ENCODE measurements at places on chromosomes 13 and 19.

DNA sequence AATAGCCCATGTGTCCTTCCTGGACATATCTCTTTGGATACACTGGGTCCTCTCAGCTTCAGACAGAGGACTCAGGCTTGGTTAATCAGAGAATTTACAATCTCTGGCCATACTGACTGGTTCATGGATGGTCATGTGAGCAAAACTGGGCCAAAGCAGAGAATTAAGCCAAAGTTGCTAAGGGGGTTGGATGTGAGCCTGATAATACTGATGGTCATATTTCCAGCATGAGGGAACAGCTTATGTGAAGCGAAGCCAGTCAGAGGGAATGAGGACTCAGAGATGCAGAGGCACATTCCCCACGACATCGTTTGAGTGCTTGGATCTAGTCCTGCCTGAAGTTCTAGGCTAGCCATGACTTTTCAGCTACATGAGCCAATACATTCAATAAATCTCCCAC is 22.0 kb upstream of the LRRC4B start:
- H3K36me3 ChIP-seq, result no peaks in the 10 kb centered on the region
- H3K27ac ChIP-seq, result no peak overlapping the region
- H3K27me3 ChIP-seq, result peaks cover 35% of the 10 kb centered on the region
- DNase-seq, result no peak
- H3K4me1 ChIP-seq, result no peaks in the 10 kb centered on the region

GRCh38 chr19:34348899-34349487 is 16.0 kb upstream of the GPI start:
- H3K36me3 ChIP-seq, result peaks cover 16% of the 10 kb centered on the region
- no peak overlapping the region for H3K27ac ChIP-seq
- H3K4me3 ChIP-seq, result no peak overlapping the region
- DNase-seq, result no peak
- no peaks in the 10 kb centered on the region for H3K27me3 ChIP-seq

DNA sequence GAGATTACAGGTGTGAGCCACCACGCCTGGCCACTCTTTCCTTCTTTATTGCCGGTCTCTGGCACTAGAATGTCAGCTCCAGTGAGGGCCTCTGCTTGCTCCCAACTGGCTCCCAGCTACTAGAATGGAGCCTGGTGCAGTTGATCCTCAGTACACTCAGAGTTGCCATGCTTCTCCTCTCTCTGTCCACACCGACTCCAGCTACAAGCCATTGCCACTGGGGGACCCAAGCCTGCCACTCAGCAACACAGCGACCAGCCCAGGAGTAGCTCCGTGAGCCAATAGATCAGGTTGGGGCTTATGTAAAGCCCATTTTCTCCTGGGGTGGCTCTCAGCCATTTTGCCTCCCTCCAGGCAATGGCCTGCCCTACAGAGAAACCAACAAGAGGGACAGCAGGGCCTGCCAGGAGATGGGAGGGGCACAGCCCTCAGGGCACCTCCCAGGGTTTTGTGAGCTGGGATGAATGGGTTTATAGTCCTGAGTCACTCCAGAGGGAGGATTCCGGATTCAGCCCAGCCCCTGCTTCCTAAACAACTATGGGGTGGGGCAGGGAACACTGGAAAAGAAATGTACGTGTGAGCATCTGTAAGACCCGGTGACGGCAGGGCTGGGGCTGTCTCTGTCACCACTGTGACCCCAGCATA is 36.5 kb downstream of the OPA3 start:
- DNase-seq, result no peak
- H3K4me1 ChIP-seq, result peaks cover 6% of the 10 kb centered on the region
- H3K36me3 ChIP-seq, result no peaks in the 10 kb centered on the region

DNA sequence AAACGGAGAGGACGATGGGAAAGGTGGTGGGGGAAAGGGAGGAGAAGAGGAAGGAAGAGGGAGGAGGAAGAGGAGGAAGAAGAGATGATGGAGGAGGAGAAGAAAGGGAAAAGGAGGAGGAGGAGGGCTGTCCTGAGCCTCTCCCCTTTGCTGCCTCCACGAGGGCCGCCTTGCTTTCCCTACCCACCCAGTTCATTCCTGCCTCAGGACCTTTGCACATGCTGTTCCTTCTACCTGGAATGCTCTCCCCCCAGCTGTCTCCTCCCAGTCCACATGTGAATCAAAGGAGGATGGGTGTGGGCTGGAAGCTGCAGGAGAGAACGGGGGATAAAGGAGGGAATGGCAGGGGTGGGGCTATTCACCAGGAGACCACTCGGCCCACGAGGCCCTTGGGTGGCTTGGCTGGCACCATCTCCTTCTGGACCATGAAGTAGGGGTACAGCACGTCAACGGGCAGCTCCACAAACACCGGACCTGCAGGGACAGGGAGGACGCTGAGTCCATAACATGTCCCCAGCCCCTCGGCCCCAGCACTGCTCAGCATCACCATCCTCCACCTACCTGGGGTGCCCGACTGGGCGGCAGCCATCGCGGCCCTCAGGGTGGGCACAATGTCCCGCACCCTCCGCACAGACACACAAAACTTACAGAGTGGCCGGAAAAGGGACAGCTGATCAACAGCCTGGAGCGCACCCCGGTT is 15.3 kb downstream of the SYDE1 start:
- H3K36me3 ChIP-seq, result peaks cover 19% of the 10 kb centered on the region
- no peak overlapping the region for H3K4me3 ChIP-seq
- no peaks in the 10 kb centered on the region for H3K27me3 ChIP-seq

DNA sequence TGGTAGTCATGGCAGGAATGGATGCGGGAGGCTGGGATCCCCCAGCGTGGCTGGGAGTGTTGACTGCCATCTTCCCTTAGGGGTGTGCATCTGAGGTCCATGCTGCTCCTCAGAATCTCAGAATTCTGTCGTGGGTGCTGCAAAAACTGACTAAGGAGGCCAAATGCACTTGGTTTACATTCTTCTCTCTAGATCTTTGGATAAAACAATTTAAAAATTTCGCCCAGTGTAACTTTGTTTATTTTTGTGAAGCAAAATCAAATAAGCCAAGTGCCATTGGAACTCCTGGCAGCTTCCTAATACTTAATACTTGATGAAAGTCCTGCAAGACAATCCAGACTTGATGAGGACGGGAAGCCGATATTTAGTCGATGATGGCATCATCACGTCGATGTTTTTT is 27.8 kb upstream of the TM9SF2 start:
- H3K27ac ChIP-seq, result no peak overlapping the region
- H3K36me3 ChIP-seq, result no peaks in the 10 kb centered on the region
- no peak overlapping the region for H3K4me3 ChIP-seq

GRCh38 chr19:38736036-38736412 is 8.2 kb downstream of the CAPN12 start:
- H3K4me3 ChIP-seq, result no peak overlapping the region
- no peak for DNase-seq
- peaks cover 6% of the 10 kb centered on the region for H3K4me1 ChIP-seq
- H3K36me3 ChIP-seq, result no peaks in the 10 kb centered on the region
- no peak overlapping the region for H3K27ac ChIP-seq

- H3K27ac ChIP-seq, result no peak overlapping the region
- H3K36me3 ChIP-seq, result no peaks in the 10 kb centered on the region
- no peaks in the 10 kb centered on the region for H3K27me3 ChIP-seq
- no peak overlapping the region for H3K4me3 ChIP-seq
- H3K4me1 ChIP-seq, result peaks cover 4% of the 10 kb centered on the region
Measured at GRCh38 chr13:104286566-104287290, 1220.5 kb upstream of the SLC10A2 start.

- H3K27ac ChIP-seq, result no peak within 1 kb of the TSS
- DNase-seq, result no peak
- peaks cover 8% of the 10 kb centered on the region for H3K36me3 ChIP-seq
- H3K4me3 ChIP-seq, result peak within 1 kb of the TSS; percentile 25
- H3K4me1 ChIP-seq, result peaks cover 10% of the 10 kb centered on the region
Measured at GRCh38 chr19:55443045-55443823, at the start of gene SHISA7. Gene SHISA7 (minus strand): TSS chr19:55443300. CDS start chr19:55442863, 437 bp downstream.

DNA sequence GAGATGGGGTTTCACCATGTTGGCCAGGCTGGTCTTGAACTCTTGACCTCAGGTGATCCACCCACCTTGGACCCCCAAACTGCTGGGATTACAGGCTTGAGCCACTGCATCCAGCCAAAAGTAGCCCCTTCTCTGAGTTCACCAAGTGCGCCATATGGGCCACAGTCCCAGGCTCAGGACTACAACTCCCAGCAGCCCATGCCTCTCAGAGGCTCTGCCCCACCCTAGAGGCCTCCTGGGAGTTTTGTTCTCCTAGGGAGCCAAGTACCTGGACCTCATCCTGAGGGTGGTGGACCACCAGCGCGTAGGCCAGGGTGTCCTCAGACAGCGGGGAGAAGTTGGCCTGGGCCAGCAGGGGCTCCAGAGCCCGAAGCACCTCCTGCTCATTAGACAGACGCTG is 18.8 kb downstream of the TMEM143 start:
- no peak overlapping the region for H3K4me3 ChIP-seq
- H3K4me1 ChIP-seq, result peaks cover 5% of the 10 kb centered on the region
- no peak overlapping the region for H3K27ac ChIP-seq
- no peaks in the 10 kb centered on the region for H3K36me3 ChIP-seq
- DNase-seq, result no peak
- no peaks in the 10 kb centered on the region for H3K27me3 ChIP-seq

- H3K27me3 ChIP-seq, result no peaks in the 10 kb centered on the region
- H3K27ac ChIP-seq, result peak overlapping the region; percentile 100
- DNase-seq, result no peak
- H3K4me3 ChIP-seq, result peak overlapping the region; percentile 63
- H3K36me3 ChIP-seq, result peaks cover 27% of the 10 kb centered on the region
Measured at GRCh38 chr19:38656171-38656981, 8.9 kb downstream of the ACTN4 start.

- peaks cover 43% of the 10 kb centered on the region for H3K4me1 ChIP-seq
- H3K27ac ChIP-seq, result peak overlapping the region; percentile 89
- H3K4me3 ChIP-seq, result peak overlapping the region; percentile 93
- H3K36me3 ChIP-seq, result no peaks in the 10 kb centered on the region
- no peak for DNase-seq
Measured at GRCh38 chr13:29847501-29847983, 2.9 kb downstream of the UBL3 start.

DNA sequence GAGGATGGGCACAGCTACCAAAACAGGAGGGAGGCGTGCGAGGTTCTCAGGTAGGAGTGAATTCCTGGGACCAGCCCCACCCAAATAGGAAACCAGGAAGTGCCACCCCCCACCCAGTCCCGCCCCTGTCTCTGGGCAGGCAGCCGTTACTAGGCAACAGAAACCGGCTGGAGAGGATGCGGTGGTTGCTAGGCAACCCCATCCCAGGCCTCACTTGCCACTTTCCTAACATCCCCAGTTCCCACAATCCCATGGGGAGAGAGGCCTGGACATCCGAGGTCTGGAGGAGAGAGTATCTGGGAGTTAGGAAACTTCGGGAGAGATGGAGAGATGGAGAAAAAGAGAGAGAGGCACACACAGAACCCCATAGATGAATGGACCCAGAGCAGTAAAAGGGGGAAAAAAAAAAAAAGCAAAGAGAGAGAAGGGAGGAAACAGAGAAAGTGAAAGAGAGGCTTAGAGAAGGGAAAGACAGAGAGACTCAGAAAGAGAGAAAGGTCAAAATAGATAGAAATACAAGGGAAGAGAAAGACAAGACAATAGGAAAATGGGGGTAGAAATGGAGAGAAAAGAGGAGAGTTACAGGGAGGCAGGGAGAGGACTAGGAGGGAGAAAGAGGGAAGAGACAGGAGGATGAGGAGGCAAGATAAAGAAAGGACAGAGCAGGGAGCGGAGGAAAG is 3.8 kb downstream of the GRIK5 start:
- peaks cover 22% of the 10 kb centered on the region for H3K27me3 ChIP-seq
- H3K27ac ChIP-seq, result no peak overlapping the region
- no peak overlapping the region for H3K4me3 ChIP-seq
- H3K4me1 ChIP-seq, result no peaks in the 10 kb centered on the region

DNA sequence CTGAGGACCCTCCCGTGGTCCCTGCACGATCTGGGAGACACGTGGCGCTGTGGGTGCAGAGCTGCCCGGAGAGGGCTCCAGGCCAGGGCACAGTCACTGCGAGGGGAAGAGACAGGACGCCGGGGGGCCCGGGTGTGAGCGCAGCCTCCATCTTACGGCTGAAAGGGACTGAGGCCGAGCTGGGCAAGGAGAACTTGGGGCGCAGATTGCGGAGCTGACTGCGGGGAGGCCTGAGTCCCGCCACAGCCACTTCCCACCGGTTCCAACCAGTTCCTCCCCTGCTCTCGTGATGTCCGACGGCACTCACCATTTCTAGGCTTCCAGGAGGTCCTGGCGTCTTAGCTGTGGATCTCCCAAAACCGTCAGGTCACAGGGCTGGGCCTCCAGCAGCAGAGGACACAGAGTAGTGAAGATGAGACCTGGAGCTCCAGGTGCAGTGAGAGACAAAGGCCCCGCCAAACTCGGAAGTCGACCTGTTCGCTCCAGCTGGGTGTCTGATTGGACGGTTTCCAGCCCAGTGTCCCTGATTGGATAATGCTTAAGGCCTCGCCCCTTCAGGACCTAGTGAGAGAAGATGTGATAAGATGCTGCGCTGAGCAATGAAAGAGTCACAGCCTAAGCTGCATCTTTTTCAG is 4.8 kb upstream of the ZNF253 start:
- H3K36me3 ChIP-seq, result peaks cover 8% of the 10 kb centered on the region
- H3K27ac ChIP-seq, result peak overlapping the region; percentile 46

DNA sequence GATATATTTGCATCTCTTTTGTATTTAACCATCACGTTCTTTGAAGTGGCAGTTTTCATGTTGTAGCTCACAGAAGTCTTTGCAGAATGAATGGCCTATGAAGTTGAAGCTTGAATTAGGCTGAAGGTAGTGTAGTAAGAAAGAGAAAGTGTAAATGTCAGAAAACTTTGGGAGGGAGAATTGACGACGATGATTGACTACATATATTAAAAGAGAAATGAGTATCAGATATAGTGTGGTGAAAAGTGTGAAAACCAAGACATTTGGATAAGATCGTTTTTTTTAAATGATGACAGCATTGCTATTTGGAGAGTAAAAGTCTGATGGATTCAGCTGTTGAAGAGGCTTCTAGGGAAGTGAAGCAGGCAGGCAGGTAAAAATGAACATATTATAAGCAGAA is 14.6 kb upstream of the GPC5 start:
- H3K27ac ChIP-seq, result no peak overlapping the region
- no peak for DNase-seq
- H3K36me3 ChIP-seq, result no peaks in the 10 kb centered on the region
- peaks cover 12% of the 10 kb centered on the region for H3K27me3 ChIP-seq
- no peaks in the 10 kb centered on the region for H3K4me1 ChIP-seq

GRCh38 chr19:58538257-58539168 is 5.4 kb upstream of the TRIM28 start:
- H3K4me1 ChIP-seq, result peaks cover 6% of the 10 kb centered on the region
- H3K36me3 ChIP-seq, result no peaks in the 10 kb centered on the region
- DNase-seq, result peak; percentile 89
- H3K4me3 ChIP-seq, result peak overlapping the region; percentile 83

Measured in type B pancreatic cell (in vitro differentiated cells).